ENCODE measurements at places on chromosomes 5 and 9.

GRCh38 chr5:118243068-118243467 is 745.3 kb downstream of the DTWD2 start:
- DNase-seq = no peak
- H3K27ac ChIP-seq = no peak overlapping the region
- no peaks in the 10 kb centered on the region for H3K27me3 ChIP-seq
- H3K36me3 ChIP-seq = no peaks in the 10 kb centered on the region
- no peaks in the 10 kb centered on the region for H3K4me1 ChIP-seq

DNA sequence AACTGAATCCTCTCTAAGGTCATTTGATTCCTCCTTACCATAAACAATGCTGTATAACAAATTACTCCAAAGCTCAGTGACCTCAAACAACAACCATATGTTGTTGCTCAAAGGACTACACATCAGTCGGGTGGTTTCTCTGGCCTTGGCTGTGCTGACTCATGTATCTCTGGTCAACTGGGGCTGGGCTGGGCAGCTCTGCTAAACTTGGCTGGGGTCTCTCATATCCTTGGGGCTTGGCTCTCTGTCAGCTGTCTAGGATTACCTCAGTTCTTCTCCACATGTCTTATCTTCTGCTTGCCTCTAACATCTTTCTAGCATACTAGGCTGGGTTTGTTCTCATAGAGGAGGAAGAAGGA is 86.4 kb downstream of the GALNT10 start:
- H3K36me3 ChIP-seq = no peaks in the 10 kb centered on the region
- H3K4me1 ChIP-seq = no peaks in the 10 kb centered on the region
- DNase-seq = no peak
- no peaks in the 10 kb centered on the region for H3K27me3 ChIP-seq
- no peak overlapping the region for H3K27ac ChIP-seq

- no peaks in the 10 kb centered on the region for H3K27me3 ChIP-seq
- no peak overlapping the region for H3K27ac ChIP-seq
- no peak for DNase-seq
- no peak overlapping the region for H3K4me3 ChIP-seq
Measured at GRCh38 chr5:87339986-87340385, 72.3 kb downstream of the RASA1 start.

DNA sequence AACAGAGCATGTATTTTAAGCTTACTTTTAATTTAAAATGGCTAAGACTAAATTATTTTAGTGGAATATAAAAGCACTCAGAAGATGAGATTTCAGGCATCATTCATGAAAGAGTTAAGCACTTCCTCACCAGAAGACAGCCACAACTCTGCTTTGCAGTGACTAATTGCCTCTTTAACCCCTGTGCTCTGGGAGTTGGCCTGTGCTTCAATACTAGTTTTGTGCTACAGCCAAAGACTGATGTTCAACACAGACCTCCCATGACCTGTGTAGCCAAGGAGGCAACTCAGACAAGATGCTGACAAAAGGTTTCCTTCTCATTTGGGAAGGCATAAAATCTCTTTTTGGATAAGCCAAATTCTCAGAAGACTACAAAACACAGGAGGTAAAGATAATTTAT is 353.5 kb downstream of the FBXL17 start:
- no peak overlapping the region for H3K4me3 ChIP-seq
- H3K36me3 ChIP-seq = no peaks in the 10 kb centered on the region
- no peak overlapping the region for H3K27ac ChIP-seq
- DNase-seq = no peak
- no peaks in the 10 kb centered on the region for H3K4me1 ChIP-seq

DNA sequence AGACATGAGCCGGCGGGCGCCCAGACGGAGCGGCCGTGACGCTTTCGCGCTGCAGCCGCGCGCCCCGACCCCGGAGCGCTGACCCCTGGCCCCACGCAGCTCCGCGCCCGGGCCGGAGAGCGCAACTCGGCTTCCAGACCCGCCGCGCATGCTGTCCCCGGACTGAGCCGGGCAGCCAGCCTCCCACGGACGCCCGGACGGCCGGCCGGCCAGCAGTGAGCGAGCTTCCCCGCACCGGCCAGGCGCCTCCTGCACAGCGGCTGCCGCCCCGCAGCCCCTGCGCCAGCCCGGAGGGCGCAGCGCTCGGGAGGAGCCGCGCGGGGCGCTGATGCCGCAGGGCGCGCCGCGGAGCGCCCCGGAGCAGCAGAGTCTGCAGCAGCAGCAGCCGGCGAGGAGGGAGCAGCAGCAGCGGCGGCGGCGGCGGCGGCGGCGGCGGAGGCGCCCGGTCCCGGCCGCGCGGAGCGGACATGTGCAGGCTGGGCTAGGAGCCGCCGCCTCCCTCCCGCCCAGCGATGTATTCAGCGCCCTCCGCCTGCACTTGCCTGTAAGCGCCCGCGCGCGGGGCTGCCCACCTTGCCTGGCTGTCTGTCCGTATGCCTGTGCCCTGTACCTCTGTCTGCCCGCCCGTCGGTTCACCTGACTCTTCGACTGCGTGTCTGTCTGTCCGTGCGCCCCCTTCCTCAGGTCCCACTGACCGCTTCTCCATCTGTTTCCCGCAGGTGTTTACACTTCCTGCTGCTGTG is 412 bp downstream of the FGF18 start:
- H3K4me3 ChIP-seq = no peak overlapping the region
- DNase-seq = peak; percentile 44
- H3K36me3 ChIP-seq = no peaks in the 10 kb centered on the region
